ENCODE measurements at places on chromosomes 1 and 21. TPM values are rescaled to one million over a fixed set of nuclear protein-coding genes. Genes with fewer than 3 reads are reported as not detected.

The SELE gene
- total RNA-seq: 4.5 TPM

- no peak for DNase-seq
Observed at GRCh38 chr1:57012315-57012714, 46.5 kb upstream of the C8B start.

- peak; percentile 58 for DNase-seq
Observed at GRCh38 chr1:16677552-16678431, 11.0 kb upstream of the RNU1-3 start.

DNA sequence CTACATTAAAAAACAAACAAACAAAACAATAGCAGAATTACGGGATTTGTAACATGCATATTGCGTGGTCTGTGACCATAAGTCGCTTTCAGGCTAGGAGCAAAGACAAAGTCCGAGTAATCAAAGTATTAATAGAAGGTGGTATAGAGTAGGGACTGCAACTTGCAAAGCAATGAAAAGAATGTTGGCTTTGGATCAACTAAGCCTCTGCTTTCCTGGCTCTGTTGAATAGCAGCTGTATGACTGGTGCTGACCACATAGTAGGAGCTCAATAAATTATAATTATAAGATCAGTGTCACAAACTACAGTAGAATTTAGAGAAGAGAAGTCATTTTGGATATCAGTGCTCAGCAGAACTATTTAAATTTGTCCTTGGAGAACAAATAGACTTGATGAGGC lies 586.4 kb downstream of the DPYD start:
- DNase-seq: no peak

DNA sequence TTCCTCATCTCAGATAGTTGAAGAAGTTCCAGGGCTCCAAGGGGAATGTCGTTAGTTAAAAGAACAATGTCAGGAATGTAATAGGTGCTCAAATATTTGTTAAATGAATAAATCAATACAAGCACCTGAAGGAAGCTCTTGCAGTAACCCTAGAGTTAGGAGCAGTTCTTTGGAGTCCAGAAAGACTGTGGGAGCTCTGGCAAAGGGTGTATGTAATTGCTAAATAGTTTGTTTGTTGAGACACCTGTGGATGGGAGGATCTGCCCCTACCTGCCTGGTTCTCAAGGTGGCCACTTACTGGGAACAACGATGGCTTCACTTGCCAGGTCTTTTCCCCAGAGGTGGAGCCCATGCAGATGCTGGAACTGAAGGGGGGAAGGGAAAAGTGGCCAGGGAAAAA lies 27.5 kb upstream of the JUN start:
- DNase-seq: no peak

The SLC6A9 gene
- 12.6 TPM for total RNA-seq

Data from kidney (tissue), 22 donors.